ENCODE measurements at places on chromosomes 6 and 20. TPM values are rescaled to one million over a fixed set of nuclear protein-coding genes. Genes with fewer than 3 reads are reported as not detected.
A peak's percentile ranks its signal among the peaks of the same experiment; 100 is the strongest.

- DNase-seq: peak; percentile 10
Measured at GRCh38 chr20:57330998-57331397, 1.4 kb downstream of the SPO11 start.

CRISP3 gene
- total RNA-seq: not detected

UST gene
- 4.9 TPM for total RNA-seq

LST1 gene
- total RNA-seq: not detected

DNA sequence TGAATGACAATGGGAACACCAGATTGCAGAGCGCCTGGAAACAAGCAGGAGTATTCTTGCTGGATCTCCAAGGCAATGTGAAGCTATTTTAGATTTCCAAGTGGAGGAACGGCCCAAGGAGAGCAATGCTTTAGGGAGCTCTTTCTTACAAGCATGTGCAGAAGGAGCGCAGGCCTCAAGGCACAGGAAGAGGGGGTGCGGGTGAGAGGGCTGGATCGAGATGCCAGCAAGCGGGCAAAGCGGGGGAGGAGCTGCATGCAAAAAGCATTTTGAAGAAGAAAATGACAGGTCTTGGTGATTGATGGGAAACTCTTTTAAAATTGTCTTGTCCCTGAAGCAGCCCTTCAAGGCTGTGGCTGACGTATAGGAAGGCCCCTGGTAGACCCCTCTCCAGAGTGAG is 171.9 kb downstream of the QRSL1 start:
- DNase-seq: no peak

- peak; percentile 75 for DNase-seq
Measured at GRCh38 chr6:43181942-43182860, at the start of gene CUL9. Gene CUL9, plus strand, starts transcription at chr6:43182196. Its CDS starts 2,115 bp downstream, at chr6:43184311.

CARMIL1 gene
- total RNA-seq: 5.5 TPM

TRIM39 gene
- total RNA-seq: 13.1 TPM

- DNase-seq: no peak
Measured at GRCh38 chr20:62822788-62823651, 6.2 kb downstream of the COL9A3 start.

GRCh38 chr20:59024111-59024530 is 4.9 kb downstream of the TUBB1 start:
- no peak for DNase-seq

PGC gene
- not detected for total RNA-seq

BPIFB1 gene
- total RNA-seq: not detected
